ENCODE measurements at places on chromosomes 7 and 10. TPM values are rescaled to one million over a fixed set of nuclear protein-coding genes. Genes with fewer than 3 reads are reported as not detected.

Gene PRLHR
- not detected for total RNA-seq

Gene HECW1
- total RNA-seq = not detected

Gene ZNF25
- total RNA-seq = 8.1 TPM

Gene FAM221A
- 0.97 TPM for total RNA-seq

Gene PVRIG
- not detected for total RNA-seq

Gene CALHM3
- total RNA-seq = not detected

Gene EIF3A
- total RNA-seq = 75.0 TPM

Gene OPN4
- not detected for total RNA-seq

Gene CTAGE6
- total RNA-seq = not detected

Gene RNF32
- total RNA-seq = not detected

Gene HKDC1
- 0.18 TPM for total RNA-seq

Gene LRRC61
- total RNA-seq = not detected

Gene AKR1C3
- 82.9 TPM for total RNA-seq

Gene FGL2
- total RNA-seq = 0.97 TPM

Gene UBE2H
- total RNA-seq = 52.4 TPM

Gene METTL27
- total RNA-seq = 4.5 TPM

Gene ZNF775
- total RNA-seq = 2.3 TPM

Gene LRMDA
- total RNA-seq = not detected

Gene KCND2
- 0.18 TPM for total RNA-seq

Gene CPA1
- not detected for total RNA-seq

Gene BTBD16
- not detected for total RNA-seq

Gene GNAT3
- total RNA-seq = not detected

Gene FXYD4
- total RNA-seq = not detected

Gene GPR26
- not detected for total RNA-seq

Gene ANK3
- total RNA-seq = 167 TPM

Gene SRRM3
- 4.7 TPM for total RNA-seq

Gene TRPV5
- not detected for total RNA-seq

Gene SPDYE5
- not detected for total RNA-seq

Gene CPVL
- not detected for total RNA-seq

Gene SH2B2
- 7.3 TPM for total RNA-seq

Gene NPSR1
- not detected for total RNA-seq

Gene TMEM243
- total RNA-seq = 60.1 TPM

Gene LHFPL3
- not detected for total RNA-seq

Gene EPHA1
- not detected for total RNA-seq

Gene NEBL
- total RNA-seq = 3.2 TPM

Gene ZNF716
- total RNA-seq = not detected

Gene CCL24
- total RNA-seq = not detected

Gene MARVELD1
- 30.7 TPM for total RNA-seq

Gene MMD2
- not detected for total RNA-seq

Gene TAX1BP1
- 64.3 TPM for total RNA-seq

Gene ANKRD61
- total RNA-seq = not detected

Gene GFRA1
- 0.36 TPM for total RNA-seq

Gene UNC5B
- total RNA-seq = 54.9 TPM

Gene PEX1
- total RNA-seq = 7.8 TPM

Gene GJD4
- total RNA-seq = not detected

Gene PHKG1
- not detected for total RNA-seq

Gene ICA1
- total RNA-seq = not detected

Gene H2BK1
- not detected for total RNA-seq
